Esophagus squamous epithelium (tissue), 5 donors: ENCODE measurements at places on chromosomes 13 and 19.

DNA sequence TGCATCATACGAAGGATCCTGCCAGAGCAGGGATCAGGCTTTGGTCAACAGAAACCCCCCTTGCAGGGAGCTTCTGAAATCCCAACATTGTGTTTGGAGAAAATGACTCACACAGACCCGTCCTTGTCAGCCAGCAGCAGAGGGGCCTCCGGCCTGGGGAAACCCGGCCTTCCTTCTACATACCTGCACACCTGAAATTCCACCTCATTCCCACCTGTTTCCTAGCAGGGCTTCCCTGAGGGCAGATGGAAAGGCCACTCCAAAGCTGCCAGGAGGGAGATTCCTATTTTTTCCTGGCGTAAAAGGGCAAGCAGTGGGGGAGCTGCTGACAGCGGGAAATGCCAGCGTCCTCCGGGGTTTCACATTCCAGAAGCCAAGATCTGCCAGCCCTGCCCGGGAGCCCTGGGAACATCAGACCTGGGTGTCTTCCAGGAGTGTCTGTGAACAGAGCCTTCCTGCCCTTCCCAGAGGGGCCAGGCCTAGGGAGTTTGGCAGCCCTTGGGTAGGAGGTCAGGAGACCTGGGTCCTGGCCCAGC is 3.0 kb upstream of the IGFL1 start:
- no peak for DNase-seq

DNA sequence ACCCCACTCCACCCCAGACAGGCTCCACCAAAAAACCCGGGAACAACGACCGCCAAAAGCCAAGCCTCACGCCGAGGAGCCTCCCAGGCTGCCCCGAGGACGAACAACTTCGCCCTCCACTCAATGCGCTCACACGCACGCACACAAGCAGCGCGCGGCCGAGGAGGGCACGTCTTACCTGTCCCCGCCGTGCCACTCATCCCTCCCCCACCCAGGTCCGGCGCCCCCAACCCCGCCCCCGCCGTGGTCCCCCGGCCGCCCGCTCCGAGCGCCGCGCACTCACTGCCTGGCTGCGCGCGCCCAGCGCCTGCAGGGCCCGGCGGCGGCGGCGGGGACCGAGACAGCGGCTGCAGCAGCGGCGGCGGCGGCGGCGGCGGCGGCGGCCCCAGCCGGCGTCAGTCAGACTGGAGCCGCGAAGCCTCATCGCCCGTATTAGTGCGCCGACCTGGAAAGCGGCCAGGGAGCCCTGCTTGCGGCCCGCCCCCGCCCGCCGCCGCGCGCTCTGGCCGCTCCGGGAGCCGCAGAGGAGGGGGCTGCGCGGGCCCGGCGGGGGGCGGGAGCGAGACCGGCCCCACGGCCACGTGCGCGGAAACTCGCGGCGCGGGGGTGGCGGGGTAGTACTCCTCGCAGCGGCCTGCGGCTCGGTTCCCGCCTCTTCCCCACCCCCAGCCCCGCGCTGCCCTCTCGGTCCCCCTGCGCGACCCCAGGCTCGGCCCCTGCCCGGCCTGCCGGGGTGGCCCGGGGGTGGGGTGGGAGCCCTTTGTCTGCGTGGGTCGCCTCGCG is at the start of gene SMAD9:
Gene SMAD9 (minus strand): TSS at position 406 of the 783 bp plus-strand sequence. CDS start 40,549 bp downstream, outside the sequence.
- no peak for DNase-seq

DNA sequence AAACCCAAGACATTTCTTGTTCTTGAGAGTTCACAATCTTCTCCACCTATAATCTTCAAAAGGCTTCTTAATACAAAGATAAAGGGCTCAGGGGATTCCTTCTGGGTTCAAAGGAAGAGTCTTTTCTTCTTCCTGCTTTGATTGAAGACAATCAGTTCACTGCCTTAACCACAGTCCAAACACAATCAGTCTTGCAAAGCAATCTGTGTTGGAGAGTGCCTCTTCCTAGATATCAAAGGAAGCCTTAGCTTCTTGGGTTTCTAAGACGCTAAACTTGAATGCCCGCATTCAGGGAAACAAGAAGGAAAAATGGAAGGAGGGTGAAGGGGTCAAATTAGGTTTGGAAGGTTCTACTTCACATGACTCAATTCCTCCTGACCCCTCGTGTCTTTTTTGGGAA is 27.2 kb downstream of the RANBP3 start:
- no peak for DNase-seq

DNA sequence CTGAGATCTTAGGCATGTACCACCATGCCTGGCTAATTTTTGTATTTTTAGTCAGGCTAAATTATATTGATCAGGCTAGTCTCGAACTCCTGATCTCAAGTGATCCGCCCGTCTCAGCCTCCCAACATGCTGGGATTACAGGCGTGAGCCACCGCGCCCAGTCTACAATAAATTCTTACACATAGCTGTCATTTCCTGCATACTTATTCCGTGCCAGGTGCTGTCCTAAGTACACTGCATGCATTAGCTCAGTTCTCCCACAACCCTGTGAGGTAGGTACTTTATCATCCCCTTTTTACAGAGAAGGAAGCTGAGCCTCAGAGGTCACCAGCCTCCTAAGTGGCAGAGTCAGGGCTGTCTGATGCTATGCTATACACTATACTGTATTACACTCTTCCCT is 7.2 kb upstream of the RHPN2 start:
- DNase-seq, result no peak

- no peak for DNase-seq
Observed at GRCh38 chr19:4986471-4986891, 17.6 kb downstream of the KDM4B start.

GRCh38 chr13:109919715-109920375 is 133.5 kb upstream of the IRS2 start:
- no peak for DNase-seq

- DNase-seq, result no peak
Observed at GRCh38 chr13:28251466-28251865, 113.1 kb downstream of the PAN3 start.

DNA sequence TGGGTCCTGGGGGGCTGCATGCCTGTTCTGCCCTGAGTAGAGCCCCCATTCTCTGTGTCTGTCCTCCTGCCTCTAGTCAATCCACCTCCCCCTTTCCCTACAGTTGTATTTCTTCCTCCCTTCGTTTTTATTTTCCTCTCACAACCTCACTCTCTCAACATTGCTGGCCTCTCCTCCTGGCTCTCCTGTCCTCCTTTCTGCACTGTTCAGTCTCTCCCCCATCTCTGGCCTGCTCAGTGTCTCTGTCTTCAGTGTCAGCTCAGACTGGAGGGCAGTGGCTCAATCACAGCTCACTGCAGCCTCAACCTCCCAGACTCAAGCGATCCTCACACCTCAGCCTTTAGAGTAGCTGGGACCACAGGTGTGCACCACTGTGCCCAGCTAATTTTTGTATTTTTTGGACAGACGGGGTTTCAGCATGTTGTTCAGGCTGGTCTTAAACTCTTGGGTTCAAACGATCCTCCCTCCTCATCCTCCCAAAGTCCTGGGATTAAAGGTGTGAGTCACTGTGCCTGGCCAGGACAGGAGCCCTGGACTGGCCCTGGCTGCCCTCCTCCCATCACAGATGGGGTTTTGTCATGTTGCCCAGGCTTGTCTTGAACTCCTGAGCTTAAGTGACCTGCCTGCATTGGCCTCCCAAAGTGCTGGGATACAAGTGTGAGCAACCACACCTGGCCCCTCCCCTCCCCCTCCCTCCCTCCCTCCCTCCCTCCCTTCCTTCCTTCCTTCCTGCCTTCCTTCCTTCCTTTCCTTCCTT is 32.0 kb upstream of the IGFL1 start:
- no peak for DNase-seq

- DNase-seq, result no peak
Observed at GRCh38 chr13:46953941-46954340, 57.1 kb upstream of the HTR2A start.

- no peak for DNase-seq
Observed at GRCh38 chr19:58357481-58358145, 4.3 kb upstream of the A1BG start.

- no peak for DNase-seq
Observed at GRCh38 chr13:67100730-67101129, 129.4 kb downstream of the PCDH9 start.

DNA sequence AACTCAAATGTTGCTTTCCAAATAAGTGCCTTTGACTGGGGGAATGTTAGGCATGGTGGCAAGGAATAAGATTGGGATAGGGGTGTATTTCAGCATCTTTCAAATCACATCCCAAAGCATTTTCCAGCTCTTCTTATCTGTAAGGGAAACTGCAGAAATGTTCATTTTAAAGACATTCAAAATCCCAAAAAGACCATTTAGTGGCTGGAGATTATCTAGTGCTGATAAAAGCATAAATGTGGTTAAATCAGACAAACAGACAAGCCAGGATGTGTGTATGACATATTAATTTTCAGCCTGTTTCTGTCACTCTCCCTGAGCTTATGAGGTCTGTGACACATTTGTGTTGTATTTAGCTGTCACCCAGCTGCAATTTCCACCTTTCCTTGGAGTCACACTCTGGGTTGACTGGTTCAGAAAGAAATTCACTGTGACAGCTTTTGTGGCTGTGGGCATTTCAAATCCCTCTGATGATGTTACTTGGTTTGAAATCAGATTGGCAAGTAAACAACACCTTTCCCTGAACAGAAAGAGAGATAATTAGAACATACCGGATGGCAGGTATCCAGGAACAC is 69.7 kb upstream of the SIAH3 start:
- no peak for DNase-seq

DNA sequence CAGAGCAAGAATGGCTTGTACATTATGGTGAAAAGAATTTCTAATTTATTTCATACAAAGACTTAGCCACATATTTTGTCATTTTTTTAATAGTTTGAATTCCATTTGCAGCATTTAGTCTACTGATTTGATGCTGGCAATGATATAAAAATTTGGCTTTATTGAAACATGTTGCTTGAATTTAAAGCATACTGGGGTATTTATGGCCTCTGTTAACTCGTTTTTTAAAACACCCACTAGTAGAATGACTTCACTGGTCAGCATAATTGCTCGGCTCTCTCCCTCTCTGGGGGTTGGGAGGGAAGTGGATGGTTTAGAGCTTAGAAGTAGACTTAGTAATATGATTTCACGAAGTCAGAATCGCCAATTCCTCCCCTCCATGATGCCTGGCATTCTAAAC is 354.9 kb upstream of the HTR2A start:
- no peak for DNase-seq
